ENCODE measurements at places on chromosomes 5 and 9.

DNA sequence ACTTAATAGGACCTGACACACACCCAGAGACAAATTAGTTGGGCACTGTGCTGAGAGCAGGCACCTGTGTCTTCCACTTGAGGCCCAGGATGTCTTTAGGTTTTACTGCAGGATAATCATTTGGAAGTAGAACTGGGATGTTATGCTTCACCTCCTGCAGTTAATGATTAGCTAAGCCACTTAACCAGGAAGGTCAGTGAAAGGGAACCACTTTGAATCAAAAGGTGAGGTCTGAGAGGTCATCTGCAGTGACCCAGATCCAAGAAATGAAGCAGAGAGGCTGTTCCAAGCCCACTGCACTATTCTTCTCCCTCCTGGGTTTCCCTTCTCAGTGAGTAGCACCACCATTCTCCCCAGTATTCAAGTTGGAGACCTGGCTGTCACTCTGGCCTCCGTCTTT lies 110.5 kb downstream of the SNX18 start:
- no peak for DNase-seq

DNA sequence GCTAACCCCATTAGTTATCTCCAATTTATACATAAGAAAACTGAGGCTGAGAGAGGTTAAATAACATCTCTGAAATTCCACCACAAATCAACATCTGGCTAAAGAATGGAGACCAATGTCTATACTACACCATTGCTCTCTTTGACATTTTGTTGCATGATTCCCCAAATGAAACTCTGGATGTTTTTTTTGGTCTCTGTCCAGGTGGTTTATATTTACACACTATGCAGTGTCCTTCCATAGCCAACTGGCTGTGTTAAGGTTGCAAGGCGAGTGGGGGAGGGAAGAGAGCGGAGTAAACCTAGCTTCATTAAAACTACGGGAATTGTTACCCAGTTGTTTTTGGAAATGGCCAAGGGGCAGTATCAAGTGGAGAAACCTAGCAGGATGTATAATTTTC lies 67.2 kb downstream of the KIF4B start:
- no peak for DNase-seq

DNA sequence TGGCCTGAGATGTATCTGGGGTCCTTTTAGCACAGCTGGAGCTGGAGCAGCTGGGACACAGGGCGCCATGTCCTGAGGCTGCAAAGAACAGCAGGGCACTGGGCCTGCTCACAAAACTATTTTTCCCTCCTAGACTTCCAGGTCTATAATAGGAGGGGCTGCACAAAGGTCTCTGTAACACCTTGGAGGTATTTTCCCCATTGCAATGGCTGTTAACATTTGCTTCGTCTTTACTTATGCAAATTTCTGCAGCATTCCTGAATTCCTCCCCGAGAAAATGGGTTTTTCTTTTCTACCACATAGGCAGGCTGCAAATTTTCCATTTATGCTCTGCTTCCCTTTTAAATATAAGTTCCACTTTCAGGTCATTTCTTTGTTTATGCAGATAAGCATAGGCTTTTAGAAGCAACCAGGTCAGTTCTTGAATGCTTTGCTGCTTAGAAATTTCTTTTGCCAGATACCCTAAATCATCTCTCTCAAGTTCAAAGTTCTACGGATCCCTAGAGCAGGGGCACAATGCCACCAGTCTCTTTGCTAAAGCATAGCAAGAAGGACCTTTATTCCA lies 130.8 kb downstream of the PCSK1 start:
- no peak for DNase-seq

GRCh38 chr9:128383791-128384190 lies 12.6 kb downstream of the URM1 start:
- DNase-seq, result no peak

- DNase-seq, result no peak
These were observed 440.9 kb downstream of the DIRAS2 start for GRCh38 chr9:90201766-90202165.

DNA sequence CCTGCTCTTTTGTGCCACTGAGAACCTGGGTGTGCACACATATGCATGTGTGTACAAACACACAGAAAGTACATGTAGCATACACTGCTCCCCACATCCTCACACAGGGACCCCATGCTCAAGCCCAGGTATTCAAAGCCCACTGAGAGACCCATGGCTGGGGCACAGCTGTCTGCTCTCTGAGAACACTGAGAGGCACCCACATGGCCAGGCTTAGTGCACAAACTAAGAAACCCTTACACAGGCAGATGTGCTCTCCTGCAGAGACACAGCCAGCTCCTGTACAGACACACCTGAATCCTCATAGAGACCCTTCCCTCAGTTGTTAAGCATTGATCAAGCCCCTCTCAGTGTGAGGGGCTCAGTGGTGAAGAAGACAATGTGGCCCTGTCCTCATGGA lies 92.5 kb downstream of the CACNA1B start:
- no peak for DNase-seq

DNA sequence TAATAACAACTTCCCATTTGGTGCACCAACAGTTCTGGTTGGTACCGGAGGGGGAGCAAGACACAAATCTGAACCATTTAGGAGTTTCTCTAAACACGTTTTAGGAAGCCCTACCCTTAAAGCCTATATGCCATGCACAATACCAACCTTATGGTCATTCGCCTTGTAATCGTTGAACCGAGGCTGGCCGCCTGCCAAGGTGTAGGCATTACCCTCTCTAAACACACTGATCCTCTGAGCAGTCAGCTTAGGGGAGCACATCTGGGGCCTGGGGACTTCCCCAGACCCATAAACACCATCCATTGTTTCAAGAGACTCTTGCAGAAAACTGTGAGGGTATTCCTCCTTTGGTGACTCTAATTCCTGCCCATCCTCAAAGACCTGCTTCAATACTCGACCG lies 328 bp downstream of the GRXCR2 start:
- no peak for DNase-seq

DNA sequence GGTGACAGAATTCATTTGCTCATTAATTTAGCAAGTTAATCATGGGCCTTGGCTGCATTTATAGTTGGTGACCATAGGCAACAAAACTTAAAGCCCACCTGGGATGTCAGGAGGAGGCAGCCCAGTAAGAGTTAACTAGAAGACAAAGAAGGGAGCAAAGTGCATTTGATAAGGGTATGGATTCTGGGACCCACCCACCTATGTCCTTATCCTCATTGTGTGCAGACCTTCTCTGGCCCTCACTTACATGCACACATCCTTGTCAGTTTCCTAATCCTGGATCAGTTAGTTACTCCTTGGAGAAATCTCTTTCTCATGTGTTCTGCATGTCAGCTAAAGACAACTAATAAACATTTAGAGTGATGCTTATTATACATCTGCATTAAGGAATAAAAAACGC lies 24.6 kb downstream of the MEF2C start:
- no peak for DNase-seq

GRCh38 chr5:118597543-118597942 lies 390.8 kb downstream of the DTWD2 start:
- no peak for DNase-seq

DNA sequence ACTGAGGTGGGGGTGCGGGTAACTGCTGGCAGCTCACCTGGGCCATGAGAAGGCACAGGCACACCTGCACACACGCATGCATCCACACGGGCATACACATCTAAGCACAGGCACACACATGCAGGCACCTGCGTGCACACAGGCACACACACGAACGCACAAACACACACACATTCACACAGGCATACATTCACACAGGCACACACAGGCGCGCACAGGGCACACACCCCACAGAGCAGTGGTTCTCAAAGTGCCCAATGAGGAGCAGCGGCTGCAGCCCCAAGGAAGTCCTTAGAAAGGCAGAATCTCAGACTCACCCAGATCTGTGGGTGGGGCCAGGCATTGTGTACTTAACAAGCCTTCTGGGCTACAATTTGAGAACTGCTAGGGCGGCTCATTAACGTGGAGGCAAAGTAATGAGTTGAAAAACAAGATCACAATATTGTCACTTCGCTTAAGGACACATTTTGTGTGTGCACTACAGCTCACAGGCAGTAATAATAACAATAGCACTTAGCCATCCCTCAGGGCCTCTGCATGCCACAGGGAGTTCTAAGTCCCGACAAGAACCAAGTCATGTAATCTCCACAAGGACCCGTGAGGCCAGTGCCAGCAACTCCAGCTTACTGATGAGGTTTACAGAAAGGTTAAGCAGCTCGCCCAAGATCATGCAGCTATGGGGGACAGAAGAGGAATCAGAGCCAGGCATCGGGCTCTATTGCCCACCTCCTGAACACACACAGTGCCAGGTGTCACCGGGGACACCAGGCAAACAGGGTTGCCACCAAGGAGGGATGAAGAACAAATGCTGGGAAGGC lies 91.6 kb downstream of the ROR2 start:
- DNase-seq, result no peak

GRCh38 chr5:91535499-91535898 lies 152.4 kb upstream of the ARRDC3 start:
- DNase-seq, result no peak

GRCh38 chr9:18359335-18359734 lies 114.6 kb upstream of the ADAMTSL1 start:
- no peak for DNase-seq

DNA sequence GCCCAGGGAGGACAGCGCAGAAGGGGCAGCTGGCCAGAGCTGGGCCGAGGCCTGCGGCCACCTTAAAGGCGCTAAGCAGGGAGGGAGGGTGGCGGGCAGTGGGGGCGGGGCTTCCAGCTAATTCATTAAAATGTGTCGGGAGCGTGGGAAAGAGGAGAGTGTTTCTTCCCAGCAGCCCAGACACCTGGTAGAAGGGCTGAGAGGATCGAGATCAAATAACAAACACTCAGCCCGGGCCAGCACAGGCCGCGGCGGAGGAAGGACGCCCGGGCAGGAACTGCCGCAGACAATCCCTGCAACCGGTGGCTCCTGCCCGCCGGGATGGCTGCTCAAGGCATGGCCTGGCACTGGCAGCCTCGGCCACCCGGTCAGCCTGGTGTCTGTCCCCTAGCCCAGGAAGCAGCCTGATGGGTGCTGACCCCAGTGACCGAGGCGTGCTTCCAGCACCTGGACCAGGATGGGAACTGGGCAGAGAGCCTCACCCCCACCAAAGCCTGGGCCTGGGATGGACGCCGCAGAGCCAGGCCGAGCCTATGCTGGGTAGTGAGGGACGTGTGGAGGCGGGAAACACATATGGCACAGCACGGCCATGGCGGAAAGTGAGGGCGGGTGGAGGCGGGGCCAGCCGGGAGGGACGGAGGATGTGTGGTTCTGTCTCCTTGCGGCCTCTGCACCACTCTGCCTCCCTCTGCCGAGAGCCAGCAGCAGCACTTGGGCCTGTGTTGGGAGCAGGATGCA lies 3.2 kb upstream of the NRARP start:
- peak; percentile 76 for DNase-seq

- no peak for DNase-seq
These were observed 23.5 kb upstream of the ASS1 start for GRCh38 chr9:130421154-130421801.

- no peak for DNase-seq
These were observed 290.8 kb upstream of the MPDZ start for GRCh38 chr9:13570068-13570974.

GRCh38 chr5:141269195-141269594 lies 24.0 kb downstream of the PCDHB15 start:
- DNase-seq, result no peak

DNA sequence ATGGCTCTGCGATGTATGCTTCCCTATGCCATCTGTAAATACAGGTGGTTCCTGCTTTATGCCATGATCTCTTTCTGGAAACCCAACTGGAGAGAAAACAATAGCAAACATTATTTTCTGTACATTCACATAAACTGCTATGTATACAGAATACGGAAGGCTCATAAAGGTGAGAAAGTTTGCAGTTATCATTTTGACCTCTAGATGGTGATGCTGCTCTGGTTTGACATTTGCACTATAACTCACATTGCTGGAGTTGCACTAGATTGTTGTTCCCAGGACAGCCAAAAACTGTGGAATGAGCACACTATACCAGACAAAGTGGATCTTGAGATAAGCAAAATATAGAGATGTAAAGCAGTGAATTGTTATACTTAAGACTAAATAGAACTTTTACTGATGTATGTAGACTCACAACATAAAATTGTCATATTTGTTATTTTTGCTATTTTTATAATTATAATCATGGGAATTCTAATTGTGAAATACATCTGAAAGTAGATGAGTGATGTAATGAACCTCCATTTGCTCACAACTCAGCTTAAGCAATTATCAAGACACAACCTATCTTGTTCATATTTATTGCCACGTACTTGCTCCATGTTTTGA lies 246.5 kb downstream of the PTPRD start:
- no peak for DNase-seq

DNA sequence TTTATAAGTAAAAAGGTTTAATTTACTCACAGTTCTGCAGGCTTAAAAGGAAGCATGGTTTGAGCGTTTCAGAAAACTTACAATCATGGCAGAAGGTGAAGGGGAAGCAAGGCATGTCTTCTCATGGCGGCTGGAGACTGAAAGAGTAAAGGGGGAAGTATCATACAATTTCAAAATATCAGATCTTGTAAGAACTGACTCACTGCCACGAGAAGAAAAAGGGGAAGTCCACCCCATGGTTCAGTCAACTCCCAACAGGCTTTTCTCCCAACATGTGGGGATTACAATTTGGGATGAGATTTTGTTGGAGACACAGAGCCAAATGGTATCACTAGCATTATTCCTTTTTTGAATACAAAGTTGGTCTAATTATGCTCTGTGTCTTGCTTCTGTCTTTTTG lies 627.9 kb upstream of the ST8SIA4 start:
- DNase-seq, result no peak

GRCh38 chr5:167295681-167296005 lies 995.8 kb upstream of the WWC1 start:
- no peak for DNase-seq

DNA sequence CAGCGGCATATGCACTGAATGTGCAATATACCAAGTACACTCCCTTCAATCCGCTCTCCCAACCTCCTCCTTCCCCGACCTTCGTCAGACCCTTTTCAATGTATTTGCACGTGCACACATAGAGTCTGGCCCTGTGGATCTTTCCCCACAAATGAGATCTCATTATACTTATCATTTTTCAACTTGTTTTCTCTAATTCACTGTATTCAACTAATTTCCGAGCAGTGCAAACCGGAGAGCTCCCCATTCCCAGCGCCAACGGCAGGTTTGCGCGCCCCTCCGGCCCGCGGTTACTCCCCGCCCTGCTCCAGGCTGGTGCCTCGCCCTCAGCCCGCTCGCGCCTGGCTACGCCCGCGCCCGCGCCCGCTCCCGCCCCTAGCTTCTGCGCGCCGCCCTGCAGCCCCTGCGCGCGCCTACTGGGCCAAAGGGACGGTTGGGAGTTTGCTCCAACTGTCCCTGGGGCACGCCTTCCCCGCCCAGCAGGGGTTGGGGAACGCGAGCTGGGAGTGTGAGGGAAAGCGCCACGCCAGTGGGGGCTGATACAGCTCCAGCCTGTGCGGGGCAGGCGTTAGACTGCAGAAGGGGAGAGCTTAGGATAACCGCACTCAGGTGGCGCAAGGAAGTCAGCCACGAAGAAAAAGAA lies 3.3 kb upstream of the CDC20B start:
- DNase-seq, result no peak

GRCh38 chr9:124216474-124217176 lies 41.1 kb upstream of the NEK6 start:
- DNase-seq, result peak; percentile 87

GRCh38 chr9:6440405-6440804 lies 27.4 kb downstream of the UHRF2 start:
- DNase-seq, result no peak

- DNase-seq, result no peak
These were observed 355.1 kb upstream of the RFX3 start for GRCh38 chr9:3880851-3881250.

All from GM06990 (cell line).